H9 (cell line): ENCODE measurements at places on chromosomes 7 and 10. TPM values are rescaled to one million over a fixed set of nuclear protein-coding genes. Genes with fewer than 3 reads are reported as not detected.

DNA sequence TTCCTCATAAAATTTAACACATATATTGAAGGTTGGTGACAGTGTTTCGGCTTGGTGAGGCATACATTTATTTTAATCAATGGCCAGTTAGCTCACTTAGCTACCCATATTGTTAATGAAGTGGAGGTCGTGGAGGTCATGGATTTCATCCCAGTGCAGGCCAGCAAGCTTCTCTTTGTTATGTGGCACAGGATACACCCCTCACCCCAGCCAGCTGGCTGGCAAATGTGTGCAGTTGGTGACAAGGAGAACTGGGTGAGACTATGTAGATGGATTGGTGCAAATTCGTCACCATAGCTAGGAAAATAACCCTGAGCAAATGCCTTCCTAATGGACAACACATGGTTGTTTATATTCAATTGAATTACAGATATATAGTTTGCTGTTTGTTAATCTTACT lies 50.5 kb upstream of the FOXP2 start:
- DNase-seq: no peak

DNA sequence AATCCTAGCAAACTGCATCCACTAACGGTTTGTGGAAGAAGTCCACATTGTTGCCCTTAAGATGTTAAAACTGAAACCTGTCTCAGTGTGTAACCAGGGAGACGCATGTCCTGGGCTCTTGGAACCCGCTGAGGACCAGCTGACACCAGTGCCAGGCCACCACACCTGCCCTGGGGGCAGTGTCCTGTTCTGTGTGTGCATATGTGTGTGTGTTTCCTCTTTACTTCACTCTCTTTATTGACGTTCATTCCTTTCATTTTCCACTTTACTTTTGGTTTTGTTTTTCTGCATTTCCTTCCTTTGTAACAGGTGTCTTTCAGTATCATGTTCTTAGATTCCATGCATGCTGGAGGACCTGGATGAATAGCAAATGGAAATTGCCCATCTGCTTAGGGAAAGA lies 83.8 kb downstream of the TEX36 start:
- DNase-seq: no peak

DNA sequence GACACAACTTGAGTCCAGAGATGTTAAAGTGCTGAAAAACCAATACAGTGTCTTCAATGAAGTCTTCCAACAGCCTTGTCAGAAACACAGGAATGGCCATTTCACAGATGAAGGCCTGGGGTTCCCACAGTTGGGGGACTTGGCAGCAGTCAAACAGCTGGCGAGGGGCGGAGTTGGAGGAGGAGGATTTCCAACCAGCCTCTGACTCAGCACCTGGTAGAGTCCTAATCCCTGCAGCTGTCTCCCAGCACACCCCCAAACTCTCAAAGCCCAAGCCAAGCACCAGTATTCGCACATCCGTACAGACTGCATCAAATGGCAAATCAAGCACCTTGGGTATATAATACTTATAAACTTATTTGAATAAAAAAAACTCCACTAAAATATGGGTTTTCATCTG lies 28.0 kb downstream of the CTBP2 start:
- DNase-seq: no peak

DNA sequence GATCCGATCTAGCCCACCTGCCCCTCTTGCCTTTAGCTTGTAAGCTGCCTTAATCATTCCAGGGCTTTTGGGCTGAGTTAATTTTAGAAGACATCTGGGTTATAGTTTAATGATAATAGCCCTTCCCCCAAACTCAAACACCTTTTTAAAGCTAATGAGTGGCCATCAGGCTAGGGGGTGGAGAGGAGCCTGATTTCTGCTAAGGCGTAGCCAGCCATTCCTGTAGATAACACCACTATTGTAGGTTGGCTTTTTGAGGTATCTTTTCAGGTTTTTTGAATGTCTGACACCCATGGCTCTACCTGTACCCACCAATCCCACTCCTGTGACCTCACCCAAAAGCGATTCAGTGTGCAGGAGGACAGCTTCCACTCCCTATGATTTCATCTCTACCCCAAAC lies 7.6 kb upstream of the SYPL1 start:
- no peak for DNase-seq

DNA sequence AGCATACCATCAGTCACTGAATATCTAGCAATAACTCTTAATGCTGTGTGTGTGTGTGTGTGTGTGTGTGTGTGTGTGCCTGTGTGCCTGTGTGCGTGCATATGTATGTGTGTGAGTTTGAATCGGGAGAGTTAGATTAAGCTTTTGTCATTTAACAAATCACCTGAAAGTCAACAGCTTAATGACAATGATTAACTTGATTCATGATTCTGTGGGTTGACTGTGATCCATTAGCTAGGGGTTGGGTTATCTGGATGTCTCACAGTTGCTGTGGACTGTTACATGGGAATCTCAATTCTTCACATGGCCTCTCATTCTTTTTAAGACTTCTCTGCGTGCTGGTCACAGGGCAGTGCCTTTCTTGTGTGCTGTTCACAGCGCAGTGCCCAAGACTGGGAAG lies 639.0 kb upstream of the SORCS1 start:
- no peak for DNase-seq

- DNase-seq: no peak
Measured at GRCh38 chr7:99386584-99387238, 12.2 kb downstream of the ARPC1B start.

- DNase-seq: peak; percentile 57
Measured at GRCh38 chr10:93072225-93072712, 1.4 kb upstream of the CYP26A1 start.

Gene NEUROD6
- total RNA-seq: not detected in 2 replicates

DNA sequence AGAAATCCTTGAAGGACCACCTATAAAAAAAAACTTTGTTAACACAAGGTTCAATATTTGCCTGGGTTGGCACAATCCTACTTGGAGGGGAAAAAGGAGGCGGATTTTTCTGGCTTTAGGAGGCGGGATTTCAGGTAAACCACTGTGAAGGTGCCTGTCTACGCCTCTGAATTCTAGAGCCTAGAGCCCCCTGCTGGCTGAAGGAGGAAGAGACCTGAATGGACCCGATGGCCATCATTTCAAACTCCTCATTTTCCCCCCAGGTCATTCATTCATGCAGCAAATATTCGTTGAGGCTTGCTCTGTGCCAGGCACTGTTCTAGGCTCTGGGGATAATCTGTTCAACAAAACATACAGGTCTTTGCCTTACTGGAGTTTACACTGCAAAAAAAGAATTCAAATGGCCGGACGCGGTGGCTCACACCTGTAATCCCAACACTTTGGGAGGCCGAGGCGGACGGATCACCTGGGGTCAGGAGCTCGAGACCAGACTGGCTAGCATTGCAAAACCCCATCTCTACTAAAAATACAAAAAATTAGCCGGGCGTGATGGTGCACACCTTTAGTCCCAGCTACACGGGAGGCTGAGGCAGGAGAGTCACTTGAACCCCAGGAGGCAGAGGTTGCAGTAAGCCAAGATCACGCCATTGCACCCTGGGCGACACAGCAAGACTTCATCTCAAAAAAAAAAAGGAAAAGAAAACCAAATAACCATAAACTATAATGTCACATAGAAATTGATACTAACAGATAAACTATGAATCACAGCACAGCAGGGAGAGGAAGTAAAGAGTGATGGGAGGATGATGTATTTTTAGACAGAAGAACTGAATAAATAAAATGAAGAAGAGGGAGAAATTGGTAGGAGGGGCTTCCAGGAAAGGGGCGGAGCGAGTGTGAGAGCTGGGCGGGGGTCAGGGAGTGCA lies 90.1 kb upstream of the NFE2L3 start:
- DNase-seq: peak; percentile 82

- no peak for DNase-seq
Measured at GRCh38 chr10:75602341-75602740, 170.9 kb downstream of the LRMDA start.

DNA sequence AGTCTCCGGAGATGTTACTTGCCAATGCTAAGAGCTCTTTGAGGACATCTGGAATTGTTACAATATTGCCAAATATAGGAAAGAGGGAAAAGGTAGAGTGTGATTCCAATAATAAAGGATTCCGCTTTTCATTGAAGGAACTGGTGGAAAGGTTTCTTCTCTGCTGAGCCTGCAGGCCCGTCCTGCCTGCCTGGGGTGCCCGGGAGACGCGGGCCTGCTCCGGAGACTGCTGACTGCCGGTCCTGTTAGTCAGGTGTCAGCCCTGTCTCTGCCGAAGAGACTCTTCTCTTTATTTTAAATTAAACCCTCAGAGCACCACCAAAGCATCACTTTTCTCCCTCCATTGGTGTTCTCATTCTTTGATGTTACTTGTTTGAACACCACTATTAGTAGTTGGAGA lies 2.2 kb downstream of the EGFR start:
- no peak for DNase-seq

DNA sequence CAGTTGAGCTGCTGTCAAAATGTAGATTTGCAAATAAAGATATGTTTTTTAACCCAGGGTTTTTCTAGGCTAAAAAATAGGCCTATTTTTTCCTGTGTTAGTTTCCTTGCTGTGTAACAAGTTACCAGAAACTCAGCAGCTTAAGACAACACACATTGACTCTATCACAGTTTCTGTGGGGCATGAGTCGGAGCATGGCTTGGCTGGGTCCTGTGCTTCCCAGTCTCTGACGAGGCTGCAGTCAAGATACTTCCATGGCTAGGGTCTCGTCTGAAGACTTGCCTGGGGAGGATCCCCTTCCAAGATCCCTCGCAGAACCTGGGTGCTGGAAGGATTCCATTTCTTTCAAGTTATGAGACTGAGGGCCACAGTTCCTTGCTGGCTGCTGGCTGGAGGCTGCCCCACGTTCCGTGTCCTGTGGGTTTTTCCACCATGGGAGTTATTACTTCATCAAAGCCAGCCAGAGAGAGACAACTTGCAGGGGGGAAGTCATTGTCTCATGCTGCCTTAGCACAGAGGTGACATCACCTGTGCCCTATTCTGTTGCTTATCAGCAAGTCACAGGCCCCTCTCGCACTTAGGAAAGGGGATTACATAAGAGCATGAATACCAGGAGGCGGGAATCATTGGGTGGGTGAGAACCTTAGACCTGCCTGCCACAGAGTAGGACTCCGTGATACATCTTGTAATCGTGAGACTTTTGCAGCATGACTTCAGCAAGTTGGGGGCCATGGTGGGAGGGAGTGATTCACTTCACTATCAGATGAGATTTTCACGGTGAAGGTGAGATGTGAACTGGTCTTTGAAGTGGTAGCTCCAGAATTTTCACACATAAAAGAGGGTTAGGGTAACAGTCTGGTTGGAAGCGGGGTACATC lies 77.9 kb downstream of the CCNY start:
- no peak for DNase-seq

- DNase-seq: peak; percentile 58
Measured at GRCh38 chr10:131997366-131998049, 15.8 kb upstream of the BNIP3 start.

DNA sequence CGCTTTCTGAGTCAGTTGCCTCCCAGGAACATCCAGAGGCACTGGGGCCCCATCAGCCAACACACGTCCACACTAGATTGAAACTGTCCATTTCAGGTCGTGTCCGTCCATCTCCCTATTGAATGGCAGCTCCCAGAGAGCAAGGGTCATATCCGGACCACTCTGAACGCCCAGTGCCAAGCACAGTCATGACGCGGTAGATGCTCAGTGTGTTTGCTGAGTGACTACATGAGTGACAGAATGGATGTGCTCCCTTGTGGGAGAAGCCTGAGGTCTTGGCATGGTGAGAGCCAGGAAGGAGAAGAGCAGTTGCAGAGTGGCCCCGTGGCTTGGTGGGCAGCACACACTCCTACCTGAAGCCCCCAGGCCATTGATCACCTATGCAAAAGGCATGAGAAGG lies 92.5 kb upstream of the CUX1 start:
- DNase-seq: no peak

DNA sequence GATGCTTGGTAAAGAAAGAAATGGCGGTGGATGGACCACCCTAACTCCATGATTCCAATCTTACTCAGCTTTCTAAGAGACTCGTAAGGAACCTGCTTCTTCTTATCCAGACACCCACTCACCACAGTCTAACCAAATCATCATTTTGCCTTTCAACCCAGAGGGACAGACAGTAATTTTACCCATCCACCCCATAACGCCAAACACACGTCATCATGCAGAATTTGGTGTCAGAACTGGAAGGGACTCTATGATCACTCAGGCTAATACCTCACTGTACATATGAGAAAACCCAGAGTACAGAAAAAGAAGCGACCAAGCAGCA lies 388 bp downstream of the ECD start:
- DNase-seq: no peak

DNA sequence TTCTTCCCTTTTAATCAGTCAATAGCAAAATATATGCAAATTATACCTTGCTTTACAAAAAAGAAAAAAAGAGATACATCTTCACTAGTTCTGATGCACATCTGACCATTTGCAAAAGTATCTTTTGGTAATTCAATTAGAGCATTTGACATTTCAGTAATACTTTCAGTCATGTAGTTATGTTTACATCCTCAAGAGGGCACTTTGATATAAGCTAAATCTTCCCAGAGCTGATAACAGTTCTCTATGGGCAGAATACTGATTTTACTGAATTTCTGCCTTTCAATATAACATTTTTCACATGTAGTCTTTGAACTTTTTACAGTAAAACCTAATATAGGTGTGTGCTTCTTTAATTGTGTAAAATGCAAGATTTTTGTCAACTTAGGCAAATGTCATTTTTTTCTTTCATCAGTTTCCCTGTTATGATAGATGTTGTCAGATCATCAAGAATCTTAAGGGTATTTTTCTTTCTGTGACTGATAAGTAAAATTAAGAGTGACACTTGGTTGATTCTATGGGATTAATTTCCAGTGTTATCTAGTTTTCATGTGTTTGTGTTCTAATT lies 703.5 kb upstream of the SEMA3D start:
- DNase-seq: no peak

Gene PLEKHS1
- total RNA-seq: not detected in 2 replicates

Gene SLC26A5
- total RNA-seq: 0.11 TPM in 1 of 2 replicates, not detected in the other

Gene TWIST1
- total RNA-seq: not detected in 2 replicates

- DNase-seq: no peak
Measured at GRCh38 chr7:74097937-74098614, 14.5 kb downstream of the LIMK1 start.

GRCh38 chr10:127117125-127117524 lies 79.3 kb downstream of the INSYN2A start:
- DNase-seq: peak; percentile 60

DNA sequence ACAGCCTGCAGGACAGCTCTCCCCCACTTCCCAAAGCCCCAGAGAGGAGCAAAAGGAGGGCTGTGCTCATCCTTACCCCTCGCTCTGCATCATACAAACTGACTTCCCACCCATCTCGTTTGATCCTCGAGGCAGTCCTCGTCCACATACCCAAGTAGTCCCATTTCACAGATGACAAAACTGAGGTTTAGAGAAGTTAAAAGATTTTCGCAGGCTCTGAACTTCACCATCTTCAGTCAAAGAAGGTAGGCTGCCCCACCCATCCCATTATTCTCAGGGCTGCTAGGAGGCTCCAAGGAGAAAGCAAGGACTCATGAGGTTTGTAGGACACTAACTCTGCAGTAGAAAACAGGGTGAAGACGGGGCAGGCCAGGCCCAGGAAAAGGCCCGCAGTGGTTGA lies 147.1 kb downstream of the SLIT1 start:
- DNase-seq: no peak

Gene OR2F1
- total RNA-seq: not detected in 2 replicates

- DNase-seq: no peak
Measured at GRCh38 chr10:130775311-130775710, 536.2 kb downstream of the TCERG1L start.
